ENCODE measurements at places on chromosomes 13 and 19.
A peak's percentile ranks its signal among the peaks of the same experiment; 100 is the strongest.

DNA sequence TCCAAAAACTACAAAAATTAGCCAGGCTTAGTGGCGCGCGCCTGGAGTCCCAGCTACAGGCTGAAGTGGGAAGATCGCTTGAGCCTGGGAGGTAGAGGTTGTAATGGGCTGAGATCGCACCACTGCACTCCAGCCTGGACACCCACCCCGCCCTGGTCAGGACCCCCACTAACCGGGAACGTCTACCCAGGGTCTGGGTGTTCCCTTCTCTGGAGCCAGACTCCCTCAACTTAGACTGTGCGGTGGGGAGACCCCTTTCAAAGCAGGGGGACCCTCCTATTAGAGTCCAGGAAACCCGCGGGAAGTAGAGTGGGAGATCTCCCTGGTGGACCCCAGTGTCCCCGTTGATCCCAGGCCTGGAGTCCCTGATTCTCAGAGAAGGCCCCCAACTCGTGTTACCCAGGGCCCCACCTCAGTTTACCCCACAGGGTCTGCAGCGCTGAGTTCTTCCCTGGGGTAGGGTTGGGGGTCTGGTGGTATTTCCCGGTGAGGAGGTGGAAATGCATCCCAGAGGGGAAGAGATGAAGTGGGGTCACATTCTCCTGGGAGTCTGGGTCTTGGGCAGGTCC lies 6.1 kb upstream of the ARRDC2 start:
- no peak for DNase-seq

- no peak for DNase-seq
These were observed 153.5 kb downstream of the HS6ST3 start for GRCh38 chr13:96243376-96243775.

DNA sequence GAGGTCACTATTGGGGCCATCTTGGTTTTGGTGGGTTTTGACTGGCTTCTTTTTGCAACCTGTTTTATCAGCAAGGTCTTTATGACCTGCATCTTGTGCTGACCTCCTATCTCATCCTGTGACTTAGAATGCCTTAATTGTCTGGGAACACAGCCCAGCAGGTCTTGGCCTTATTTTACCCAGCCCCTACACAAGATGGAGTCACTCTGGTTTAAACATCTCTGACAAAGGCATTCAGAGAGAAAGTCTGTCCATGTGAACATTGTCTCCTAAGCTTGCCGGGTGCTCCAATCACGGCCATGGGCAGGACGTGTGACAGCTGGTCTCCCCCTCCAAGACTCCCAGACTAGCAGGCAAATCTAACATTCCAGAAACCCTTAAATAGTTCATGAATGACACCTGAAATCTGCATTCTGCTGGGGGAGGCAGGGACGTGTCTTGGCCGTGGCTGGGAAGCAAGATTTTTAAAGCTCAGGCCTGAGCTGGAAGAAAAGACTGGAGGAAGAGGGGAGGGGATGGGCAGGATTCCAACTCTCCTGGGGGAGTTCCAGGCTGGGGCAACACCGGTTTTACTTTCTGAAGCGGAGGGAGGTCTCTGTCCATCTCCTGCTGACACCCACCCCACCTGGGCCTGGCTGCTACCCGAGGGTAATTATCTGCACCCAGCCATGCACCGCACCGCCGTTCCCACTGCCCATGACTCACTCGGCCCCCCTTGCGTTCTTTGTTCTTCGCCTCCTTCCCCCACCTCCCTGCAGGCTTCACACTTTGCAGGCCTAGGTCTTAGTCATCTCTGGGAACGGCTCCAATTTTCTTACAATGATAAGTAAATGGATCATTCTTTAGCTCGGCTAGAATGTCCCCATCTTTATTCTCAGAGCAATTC lies 11.6 kb upstream of the OR1M1 start:
- DNase-seq: peak; percentile 92

- DNase-seq: peak; percentile 31
These were observed 72.7 kb downstream of the SPACA7 start for GRCh38 chr13:112448621-112449544.

DNA sequence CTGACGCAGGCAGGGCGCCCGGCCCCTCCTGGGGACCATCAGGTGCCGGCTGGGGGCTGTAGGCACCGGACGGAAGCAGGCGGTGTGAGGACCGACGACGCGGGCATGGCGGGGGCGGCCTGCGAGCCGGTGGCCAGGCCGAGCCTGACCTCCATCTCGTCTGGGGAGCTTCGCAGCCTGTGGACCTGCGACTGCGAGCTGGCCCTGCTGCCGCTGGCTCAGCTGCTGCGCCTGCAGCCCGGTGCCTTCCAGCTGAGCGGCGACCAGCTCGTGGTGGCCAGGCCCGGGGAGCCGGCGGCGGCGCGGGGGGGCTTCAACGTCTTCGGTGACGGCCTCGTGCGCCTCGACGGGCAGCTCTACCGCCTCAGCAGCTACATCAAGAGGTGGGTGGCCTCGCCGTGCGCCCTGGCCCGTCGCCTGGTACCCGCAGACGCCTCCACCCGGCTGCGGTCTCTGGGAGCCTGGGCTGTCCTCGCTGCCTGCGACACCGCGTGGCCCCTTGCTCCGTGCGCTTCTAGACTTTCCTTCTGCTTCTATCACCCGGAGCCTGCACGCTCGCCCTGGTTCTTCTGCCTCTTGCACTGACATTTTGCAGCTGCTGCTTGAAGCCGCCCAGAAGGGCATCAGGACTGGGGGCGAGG lies 460 bp downstream of the MEDAG start:
- DNase-seq: peak; percentile 75

GRCh38 chr13:100808330-100809128 lies 133.9 kb upstream of the TMTC4 start:
- no peak for DNase-seq

DNA sequence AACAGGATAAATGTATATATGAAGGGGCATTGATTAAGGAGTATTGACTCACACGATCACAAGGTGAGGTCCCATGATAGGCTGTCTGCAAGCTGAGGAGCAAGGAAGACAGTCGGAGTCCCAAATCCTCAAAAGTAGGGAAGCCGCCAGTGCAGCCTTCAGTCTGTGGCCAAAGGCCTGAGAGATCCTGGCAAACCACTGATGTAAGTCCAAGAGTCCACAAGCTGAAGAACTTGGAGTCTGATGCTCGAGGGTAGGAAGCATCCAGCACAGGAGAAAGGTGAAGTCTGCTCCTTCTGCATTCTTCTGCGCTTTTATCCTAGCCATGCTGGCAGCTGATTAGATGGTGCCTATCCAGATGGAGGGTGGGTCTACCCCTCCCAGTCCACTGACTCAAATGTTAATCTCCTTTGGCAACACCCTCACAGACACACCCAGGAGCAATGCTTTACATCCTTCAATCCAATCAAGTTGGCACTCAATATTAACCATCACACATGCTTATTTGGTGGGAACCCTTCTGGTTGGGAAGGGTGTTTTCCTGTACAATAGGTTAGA lies 55.1 kb downstream of the SLAIN1 start:
- no peak for DNase-seq

- DNase-seq: peak; percentile 61
These were observed 1.8 kb downstream of the MYBPC2 start for GRCh38 chr19:50434525-50434924.

GRCh38 chr13:95049772-95050171 lies 251.5 kb downstream of the ABCC4 start:
- DNase-seq: no peak

GRCh38 chr19:50906217-50906616 lies 5.0 kb downstream of the KLK4 start:
- DNase-seq: peak; percentile 66

- no peak for DNase-seq
These were observed 31.1 kb downstream of the DNM2 start for GRCh38 chr19:10748927-10749434.

DNA sequence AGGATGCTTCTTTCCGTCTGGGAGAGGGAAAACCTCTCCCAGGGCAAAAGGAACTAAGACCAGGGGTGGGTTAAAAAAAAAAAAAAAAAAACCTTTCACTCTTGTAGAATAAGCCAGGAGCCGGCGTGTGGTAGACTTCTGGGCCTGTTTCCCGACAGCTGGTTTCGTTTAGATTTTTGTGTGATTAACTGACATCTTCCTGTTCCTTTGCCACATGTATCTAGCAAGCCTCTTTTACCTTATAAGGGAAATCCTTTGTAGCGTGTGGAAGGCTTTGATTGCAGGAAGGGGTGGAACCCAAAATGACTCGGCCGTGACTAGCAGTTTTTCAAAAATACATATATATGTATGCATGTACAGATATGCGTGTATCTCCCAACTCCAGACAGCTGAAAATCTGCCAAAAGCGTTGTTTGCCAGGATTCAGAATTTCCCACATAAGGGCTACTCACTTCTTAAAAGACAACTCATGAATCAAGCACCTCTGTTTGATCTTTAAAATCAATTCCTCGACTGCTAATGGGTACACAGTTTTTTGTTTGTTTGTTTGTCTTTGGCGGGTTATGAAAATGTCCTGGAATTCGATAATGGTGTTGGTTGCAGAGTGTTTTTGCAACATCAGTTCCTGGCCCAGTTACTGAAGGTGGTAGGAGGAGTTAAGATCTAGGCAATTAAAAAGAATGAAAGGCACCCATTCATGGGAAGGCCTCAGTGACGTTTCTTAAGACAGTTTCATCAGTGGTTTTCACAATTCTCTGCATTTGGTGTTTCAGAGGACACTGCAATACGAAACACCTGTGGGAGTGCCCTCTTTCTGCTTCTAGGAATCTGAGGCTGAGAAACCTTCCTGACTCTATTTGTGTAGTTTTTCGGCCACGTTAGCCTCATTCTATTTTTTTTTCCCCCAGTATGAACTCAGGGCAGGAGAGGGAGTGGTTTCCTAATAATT lies 2.7 kb downstream of the TPM4 start:
- DNase-seq: peak; percentile 79

DNA sequence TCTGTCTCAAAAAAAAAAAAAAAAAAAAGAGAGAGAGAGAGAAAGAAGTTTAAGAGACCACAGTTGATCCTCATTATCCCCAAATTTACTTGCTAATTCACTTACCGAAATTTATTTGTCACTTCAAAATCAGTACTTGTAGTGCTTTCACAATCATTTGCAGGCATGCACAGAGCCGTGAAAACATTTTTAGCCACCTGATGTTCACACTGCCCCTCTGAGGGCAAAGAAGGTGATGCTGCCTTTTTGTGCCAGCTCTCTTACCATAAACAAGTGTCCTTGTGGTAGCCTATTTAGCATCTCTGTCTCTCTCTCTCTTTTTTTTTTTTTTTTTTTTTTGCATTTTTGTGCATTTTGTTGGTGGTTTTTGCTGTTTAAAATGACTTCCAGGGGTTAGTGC lies 24.1 kb upstream of the CASP14 start:
- no peak for DNase-seq

DNA sequence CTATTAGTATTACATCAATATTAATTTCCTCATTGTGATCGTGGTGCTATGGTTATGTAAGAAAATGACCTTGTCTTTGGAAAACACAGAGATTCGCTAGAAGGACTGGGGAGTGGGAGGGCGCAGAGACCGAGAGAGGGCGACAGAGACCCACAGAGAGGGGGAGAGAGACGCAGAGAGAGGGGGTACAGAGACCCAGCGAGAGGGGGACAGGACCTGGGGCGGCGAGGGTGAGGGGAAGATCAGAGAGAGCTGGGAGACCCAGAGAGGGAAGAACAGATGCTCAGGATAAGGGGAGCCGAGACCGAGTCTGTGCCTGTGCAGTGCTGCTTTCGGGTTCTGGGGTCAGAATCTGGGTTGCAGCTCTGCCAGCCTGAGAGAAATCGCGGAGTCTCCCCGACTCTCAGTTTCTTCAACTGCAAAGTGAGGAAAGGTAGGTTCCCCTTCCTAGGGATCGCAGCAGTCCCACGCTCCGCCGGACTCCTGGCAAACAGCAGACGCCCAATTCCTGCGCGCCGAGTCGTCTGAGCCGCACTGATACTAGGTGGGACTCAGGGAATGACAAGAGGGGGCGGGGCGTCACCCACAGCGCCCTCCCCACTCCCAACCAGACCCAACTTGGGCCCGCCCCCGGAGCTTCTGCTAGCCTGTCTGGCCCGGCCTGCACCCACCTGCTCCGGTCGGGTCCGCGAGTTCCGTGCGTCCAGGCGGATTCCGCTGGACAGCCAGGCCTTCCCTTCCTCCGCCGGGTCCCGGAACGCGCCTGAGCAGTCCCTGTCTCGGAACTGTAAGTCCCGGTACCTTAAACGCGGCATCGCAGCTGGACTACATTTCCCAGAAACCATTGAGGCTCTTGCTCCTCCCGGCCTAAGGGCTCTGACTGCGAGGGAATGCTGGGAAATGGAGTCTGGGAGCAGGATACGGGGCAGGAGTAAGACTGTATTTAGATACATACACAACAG lies 15.3 kb downstream of the IZUMO2 start:
- peak; percentile 95 for DNase-seq

DNA sequence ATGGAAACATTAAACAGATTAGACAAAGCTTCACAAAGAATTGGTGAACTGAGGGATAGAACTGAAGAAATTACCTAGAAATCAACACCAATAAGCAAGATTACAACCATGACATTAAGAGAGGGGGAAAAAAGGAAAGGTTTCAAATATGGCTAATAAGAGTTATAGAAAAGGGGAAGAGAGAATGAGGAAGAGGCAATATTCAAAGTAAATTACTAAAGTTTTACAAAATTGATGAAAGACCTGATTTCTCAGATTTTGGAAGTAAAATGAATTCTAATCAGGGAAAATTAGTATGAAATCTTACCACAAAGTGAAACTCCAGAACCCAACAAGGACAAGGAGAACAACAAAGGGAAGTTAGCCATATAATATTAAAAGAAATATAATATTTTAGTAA lies 187.4 kb downstream of the NBEA start:
- DNase-seq: no peak

GRCh38 chr13:95146486-95146885 lies 154.8 kb downstream of the ABCC4 start:
- DNase-seq: no peak

DNA sequence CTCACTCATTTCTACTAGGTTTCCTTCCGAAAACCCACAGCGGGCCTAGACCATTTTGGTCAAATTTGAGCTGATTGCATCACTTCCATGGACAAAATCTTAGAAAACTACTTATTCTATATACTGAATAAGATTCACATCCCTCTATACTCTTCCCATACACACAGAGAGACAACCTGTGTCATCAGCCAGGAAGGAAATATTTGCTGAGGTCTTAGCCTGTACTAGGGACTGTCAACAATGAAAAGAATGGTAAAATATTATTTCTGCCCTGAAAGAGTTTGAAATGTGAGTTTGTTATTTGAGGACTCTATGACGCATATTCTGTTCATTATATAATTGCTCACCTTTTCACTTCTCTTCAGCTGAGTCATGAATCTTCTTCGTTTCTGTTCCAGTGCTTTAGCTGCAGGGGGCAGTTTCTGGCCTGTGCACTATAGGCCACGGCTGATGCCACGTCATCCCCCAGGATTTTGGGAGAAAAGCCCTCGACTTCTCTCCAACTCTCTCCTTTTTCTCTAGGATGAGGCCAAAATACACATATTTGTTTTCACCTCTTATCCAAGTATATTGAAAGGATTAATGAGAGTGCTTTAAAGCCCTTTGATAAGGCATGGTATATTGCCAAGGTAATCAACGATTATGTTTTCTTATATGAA lies 47.7 kb downstream of the GSX1 start:
- no peak for DNase-seq

DNA sequence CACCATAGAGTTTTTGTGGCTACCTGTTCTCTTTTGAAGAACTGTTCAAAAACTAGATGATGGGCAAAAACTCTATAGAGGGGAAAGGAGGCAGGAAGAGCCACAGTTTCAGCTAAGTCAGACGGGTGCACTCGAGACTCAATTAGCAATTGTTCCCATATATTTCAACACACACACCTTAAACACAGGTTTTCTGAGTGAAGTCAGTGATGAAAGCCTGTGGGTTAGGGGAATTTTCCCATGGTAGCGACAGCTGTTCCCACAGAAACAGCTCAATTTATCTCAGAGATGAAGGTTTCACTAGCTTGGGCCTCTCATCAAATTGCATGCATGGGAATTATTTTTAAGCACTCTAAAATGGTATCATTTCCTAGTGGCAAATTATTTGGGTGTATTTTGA lies 143.4 kb downstream of the ZIC5 start:
- no peak for DNase-seq

- no peak for DNase-seq
These were observed 14.3 kb upstream of the FNDC3A start for GRCh38 chr13:48961379-48961778.

Data from kidney (tissue), 22 donors.